Activated CD4-positive, alpha-beta T cell treated with anti-CD3 and anti-CD28 coated beads for 24 hours (primary cell): ENCODE measurements at places on chromosomes 3 and 15.

- no peak for DNase-seq
Observed at GRCh38 chr3:150061288-150062024, 90.8 kb upstream of the PFN2 start.

DNA sequence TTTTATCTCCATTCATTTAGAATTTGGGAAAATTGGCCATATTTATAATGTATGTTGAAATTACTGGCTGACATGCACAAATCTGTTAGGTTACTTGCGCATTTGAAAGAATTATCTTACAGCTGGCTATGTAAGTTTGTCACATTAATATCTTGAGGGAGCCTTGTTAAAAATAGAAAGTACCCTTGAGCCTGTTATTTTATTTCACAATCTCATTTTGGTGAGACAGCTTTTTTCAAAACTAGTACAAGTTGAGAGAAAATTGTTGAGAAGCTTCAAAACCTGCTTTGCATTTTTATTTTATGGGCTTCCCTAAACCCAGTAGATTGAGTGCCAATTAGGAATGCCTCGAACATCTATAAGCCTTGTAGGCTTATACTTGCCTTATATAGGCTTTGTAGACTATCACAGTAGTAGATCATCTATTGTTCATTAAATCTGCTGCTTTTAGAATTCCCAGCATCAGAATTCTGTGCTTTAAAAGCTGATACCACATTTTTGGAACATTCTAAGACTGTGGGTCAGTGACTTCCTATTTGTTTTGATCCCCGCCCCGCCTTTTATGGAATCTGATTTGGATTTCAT is 6.3 kb downstream of the IDH3A start:
- no peak for DNase-seq

- DNase-seq = no peak
Observed at GRCh38 chr3:90145094-90145860, 1037.9 kb downstream of the EPHA3 start.

DNA sequence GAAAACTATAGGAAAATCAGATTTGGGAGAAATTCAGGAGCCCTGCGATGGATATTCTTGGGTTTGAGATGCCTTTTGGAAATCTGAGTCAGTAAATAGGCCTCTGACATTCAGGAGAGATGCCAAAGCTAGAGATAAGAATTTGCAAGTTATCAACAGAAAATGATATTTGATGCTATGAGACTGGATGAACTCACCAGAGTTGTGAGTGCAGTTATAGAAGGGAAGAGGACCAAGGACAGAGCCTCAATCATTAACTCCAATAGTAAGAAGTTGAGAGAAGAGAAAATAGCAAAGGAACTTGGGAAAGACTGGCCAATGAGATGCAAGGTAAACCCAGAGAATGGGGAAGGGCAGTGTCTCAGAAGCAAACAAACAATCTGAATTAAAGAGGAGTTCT is 7.9 kb upstream of the ANO10 start:
- DNase-seq = no peak

- no peak for DNase-seq
Observed at GRCh38 chr3:45056608-45057301, 30.7 kb downstream of the CLEC3B start.

- no peak for DNase-seq
Observed at GRCh38 chr3:28940530-28940929, 340.3 kb upstream of the RBMS3 start.

DNA sequence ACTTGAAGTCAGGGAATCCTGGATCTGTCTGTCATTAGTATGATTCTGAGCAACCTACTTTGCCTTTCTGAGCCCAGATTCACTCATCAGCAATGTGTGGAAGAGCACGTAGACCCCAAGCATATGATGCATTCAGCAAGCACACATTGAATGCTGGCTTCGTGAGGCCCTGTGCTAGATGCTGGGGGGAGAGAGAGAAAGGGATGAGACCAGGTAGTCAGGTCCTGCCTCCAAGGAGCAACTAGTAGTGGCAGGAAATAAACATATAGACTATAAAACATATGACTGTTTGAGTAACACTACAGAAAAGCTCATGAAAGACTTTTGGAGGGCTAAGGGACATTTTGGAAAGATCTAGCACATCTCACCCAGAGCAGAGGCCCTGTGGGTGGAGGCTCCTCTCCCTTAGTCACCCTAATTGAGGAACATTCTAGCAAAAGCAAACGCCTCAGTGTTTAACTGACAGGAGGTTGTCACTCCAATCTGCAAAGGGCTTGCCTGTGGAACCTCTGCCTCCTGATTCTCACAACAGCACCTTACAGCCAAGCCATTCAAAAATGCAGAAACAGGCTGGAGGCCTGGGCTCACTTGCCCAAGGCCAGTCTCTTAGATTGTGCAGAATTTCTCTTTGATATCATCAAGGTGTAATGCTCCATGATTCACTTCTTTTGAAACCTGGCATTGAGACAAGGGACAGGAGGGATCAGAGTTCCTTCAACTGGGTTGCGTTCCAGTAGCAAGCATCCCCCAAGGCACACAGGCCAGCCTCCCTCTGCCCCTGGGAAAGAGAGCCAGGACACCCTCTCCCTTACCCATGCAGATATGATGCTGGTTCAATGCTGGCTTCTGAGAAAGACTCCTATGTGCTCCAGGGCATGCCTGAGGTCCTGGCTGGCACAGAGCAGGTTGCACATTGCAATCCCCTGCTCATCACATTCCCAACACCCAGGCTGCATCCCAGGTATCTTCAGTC is 26.1 kb downstream of the STARD5 start:
- DNase-seq = no peak

- DNase-seq = no peak
Observed at GRCh38 chr3:24843955-24844354, 349.3 kb upstream of the THRB start.

DNA sequence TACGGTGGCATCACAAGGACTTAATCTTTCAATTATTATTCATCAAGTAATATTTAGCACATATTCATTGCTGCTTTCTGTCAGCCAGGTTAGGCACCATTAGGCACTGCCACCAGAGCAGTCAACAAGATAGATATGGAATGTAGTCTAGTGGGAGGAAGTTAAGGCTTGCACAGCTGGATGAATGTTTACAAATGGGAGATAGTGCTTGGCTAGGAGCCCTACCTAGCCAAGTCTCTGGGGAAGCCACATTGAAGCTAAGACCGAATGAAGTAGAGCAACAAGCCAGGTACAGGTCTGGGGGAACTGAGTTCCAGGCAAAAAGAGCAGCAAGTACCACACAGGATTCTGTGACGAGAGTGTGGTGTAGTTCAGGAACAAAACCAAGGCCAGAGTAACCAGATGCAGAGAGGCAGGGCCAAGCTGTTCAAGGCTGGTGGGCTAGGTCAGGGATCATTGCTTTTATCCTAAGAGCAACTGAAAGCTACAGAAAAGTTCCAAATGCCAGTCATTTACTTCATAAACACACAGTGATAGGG is 33.4 kb upstream of the SCAANT1 start:
- DNase-seq = no peak
